ENCODE measurements at places on chromosomes 2 and 18.

DNA sequence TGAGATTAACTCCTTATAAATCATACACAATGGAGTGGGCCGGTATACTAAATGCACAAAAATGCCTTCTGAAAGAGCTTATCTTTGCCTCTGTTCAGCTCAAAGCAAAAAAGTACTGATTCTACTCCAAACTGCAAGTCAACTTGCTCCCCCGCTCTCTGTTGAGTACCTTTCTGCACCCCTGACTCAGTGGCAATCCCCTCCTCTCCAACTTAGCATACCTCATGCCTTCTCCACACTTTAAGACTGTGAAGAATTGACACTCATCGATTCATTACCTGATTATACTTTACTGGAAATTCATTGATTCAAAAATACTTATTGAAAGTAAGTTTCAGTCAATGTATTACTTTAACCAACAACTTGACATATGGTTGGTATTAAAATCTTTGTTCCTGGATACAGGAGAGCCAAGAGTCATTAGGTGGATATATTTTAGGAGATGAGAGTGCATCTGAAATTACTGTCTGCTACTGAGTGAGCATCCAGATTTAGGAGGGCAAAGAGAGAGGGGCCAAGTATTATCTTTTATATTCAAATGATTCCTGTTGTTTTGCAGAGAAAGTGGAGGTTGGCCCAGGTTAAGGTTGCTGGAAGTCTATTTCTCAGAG, 187.7 kb downstream of the ICOS start:
- DNase-seq, result no peak

DNA sequence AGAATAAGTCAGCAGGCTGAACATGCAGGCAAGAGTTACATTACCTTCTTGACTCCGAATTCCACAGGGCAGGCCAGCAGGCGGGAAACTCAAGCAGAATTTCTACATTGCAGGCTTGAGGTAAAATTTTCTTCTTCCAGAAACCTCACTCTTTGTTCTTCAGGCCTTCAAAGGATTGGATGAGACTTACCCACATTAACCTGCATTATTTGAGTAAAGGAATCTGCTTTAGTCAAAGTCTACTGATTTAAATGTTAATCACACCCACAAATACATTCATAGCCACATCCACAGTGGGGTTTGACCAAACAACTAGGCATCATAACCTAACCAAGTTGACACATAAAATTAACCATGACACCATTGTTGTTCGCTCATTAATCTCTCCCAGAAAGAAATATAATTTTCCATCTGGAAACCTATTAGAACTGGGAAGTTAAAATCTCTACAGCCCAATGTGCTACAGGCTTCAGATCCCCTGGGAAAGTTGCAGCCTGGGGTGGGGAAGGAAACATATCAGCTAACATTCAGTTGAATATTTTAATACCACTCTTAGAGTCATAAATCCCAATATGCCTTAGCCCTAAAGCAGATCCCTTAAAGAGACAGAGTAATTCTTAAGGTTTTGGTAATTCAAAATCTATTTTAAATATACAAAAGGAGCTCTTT, 468.2 kb upstream of the TNP1 start:
- no peak for DNase-seq

DNA sequence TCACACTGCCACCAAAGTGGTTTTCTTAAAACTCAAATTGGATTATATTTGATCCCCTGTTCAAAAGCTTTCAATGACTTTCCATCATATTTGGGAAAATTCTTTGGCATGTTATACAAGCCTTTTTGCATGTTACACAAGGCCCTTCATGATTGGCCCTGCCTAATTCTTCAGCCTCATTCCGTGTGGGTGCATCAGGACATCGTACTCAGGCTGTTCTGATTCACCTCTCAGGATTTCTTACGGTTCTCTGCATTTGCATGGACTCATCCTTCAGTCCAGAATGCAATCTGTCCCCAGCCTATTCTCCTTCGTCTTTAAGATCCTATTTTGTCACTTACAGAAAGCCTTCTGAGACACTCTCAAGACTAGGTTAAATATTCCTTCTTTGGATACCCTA, 107.8 kb downstream of the LYPD1 start:
- no peak for DNase-seq

DNA sequence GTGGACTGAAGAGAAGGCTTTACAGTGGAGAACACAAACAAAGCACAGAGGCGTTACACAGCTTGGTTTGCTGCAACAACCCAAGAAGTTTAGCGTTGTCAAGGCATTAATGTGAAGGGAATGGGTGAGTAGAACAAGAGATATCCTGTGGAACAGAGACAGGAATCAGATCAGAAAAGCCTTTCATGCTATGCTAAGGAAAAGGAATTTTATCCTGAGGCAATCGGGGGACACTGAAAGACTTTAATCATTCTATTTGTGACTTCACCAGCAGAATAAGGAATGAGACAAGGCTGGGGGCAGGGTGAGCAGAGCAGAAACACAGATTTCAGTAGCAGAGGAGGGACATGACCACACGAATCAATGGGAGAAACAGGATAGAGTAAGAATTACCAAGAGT, 600.7 kb downstream of the IRS1 start:
- DNase-seq, result no peak

GRCh38 chr2:69545477-69545932, 98.0 kb downstream of the AAK1 start:
- no peak for DNase-seq

GRCh38 chr2:178731300-178731699, 75.9 kb downstream of the TTN start:
- DNase-seq, result no peak

DNA sequence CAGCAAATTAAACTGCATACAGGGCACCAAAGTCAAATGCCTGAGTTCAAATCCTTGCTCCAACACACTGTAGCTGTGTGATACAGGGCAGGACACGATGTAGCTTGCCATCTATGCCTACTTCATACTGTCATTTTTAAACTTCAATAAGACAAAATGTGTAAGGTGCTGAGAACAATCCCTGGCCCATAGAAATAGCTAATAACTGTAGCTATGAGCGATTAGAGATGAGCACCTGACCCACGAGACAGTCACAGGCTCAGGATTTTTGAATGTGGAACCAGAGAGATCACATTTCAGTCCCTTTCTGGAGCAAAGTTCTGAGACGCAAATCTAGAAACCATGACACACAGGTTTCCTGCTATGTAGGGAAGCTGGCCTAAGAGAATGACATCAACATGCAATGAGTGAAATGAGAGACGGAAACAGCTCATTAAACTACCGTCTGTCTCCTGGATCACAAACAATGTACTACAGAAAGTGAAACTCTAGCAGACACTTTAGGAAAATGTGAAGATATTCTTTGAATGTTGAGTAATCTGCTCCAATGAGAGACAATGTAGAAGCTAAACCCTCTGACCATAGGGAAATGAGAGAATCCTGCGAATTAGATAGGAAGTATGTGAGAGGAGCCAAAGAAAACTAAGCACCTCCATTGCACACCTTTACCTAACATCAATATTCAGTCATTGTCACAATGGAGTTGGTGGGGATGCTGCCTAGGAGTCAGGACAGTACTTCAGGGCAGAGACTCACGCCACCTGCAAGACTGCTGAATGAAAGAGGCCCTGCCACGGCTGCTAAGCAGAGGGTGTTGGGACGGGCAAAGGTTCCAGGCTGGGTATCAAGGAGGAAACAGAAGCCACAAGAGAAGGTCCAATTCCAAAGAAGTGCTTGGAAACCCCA, 25.5 kb downstream of the B4GALT6 start:
- DNase-seq, result no peak

DNA sequence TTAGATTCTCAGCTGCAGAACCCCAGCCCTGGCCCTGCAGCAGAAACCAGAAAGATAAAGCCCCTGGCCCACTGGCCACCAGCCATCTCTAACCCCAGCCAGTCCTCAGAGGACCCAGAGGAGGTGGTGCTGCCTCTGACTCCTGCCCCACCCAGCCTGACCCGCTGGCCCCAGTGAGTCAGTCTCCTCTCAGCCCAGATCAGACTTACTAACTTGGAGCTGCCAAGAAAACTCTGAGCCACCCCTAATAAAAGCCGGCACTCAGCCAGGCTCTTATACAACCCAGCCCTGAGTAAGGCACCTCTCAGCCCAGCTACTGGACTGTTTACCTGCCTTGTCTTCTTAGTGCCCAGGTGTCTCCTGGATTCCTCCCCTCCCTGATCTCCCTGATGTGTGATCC, 2.0 kb downstream of the SLC14A2 start:
- DNase-seq, result no peak

DNA sequence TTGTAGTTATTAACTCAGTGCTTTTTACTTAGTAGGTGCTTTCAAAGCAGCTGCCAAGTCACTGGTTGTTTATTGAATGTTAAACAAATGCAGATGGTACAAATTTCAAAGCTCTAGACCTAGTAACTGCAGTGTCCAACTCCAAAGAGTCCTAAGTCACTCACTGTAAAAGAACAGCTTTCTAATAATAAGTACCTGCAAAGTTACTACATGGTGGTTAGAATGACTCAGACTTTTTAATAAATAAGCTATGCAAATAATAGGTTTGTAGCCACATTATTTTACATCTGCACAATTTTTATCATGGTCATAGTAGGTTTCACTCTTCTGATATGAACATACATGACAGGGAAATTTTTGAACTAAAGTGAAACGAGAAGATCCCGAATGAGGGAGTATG, 1620.4 kb upstream of the CELF4 start:
- no peak for DNase-seq

- DNase-seq, result peak; percentile 26
Measured at GRCh38 chr2:217622205-217623060, 380.4 kb downstream of the TNS1 start.

DNA sequence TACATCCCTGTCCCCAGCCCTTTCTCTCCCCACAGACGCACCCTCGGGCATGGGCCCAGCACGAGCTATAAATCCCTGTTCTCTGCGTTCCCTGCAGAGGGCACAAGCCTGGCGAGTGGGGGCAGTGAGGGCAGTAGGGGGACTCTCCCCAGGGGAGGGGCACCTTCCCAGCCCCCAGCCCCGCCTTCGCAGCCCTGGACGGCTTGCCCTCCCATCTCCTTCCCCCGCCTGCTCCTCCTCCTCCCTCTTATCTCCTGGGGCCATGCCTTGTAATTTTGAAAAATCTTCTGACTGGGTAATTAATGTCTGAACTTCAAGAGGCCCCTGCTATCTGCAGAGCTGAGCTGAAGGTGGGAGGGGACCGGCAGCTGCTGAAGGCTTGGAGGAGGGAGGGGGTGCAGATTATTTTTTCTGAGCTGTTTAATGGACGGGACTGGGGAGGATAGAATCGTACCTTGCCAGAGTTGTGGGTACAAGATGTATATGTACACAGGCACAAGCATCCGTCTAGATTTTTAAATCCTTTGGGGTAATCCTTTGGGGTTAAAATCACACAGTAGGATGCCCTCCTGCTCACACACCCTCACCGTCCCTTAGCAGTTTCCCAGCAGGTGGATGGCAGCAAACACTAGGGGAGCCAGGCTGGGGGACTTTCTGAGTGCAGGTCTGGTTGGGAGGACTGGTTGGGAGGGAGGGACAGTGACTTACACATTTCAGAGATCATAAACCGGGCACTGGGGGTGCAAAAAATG, 121.9 kb downstream of the SMAD7 start:
- DNase-seq, result no peak

DNA sequence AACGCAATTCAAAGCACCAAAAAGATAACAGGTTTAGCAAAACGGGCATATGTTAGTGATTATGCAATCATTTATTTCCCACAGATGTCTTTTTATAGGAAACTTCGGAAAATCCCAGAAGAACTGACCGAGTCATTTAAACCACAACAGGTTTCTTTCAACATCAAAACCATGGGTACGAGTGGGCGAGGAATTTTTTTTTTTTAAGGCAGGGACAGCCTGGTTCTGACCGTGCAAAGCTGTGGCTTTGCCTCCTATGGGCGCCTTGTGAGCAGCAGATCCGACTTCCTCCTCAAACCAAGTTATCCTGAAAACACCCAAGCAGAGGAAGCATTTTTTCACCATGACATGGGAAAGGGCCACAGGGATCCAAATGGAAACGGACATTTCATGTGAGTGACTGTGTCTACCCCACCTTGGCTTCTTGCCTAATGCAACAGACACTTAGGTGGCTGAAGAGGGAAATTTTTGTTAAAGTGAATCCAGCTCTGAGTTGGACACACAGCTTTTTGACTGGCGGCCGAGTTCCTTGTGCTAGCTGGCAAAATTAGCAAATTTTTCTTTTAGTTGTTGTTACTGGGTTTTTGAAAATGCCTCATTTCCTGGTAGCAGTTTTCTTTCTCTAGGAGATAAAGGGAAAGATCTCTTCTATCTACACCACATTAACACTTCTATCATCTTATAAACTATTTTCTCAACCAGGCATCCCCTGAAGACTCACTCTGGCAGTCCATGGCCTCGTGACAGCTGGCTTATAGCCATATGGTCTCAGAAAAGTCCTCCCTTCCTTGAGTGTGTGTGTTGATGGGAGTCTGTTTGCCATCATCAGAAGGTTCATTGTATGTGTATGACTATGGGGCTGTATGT, 487.4 kb upstream of the ZEB2 start:
- DNase-seq, result no peak

DNA sequence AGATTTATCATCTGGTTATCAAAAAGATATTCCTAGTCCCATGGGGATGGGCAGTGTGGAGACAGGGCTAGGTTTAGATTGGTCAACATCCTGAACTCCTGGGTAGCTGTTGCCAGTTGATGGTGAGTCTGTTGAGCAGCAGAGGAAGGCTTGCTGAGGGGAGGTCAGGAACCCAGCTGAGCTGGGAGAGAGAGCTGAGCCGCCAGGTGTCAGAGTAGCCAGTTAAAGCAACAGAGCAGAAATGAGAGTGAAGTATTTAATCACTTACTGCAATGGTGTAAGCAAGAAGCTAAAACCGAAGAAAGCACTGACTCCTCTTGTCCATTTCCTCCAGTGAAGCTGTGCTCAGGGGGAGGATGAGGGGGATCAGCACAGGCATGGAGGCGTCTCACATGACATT, 29.6 kb downstream of the SMYD1 start:
- no peak for DNase-seq

DNA sequence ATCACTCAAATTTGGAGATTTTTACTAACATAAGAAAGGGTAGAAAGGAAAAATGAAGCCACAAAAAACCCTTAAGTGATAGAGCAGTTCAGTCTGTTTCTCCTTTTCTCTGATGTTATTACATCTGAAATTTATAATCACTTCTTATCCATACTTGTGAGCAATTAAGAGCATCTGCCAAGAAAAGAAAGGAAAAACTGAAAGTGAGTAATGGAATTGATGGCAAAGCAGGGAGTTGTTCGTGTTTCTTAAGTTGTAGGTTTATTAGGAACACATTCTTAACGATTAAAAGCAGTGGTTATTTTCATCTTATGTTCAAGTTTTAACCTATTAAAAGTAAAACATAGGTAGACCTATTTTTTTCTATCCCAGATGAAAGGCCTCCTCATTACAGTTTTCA, 277.7 kb downstream of the RND3 start:
- DNase-seq, result no peak

GRCh38 chr2:159160954-159161353, 125.5 kb downstream of the WDSUB1 start:
- DNase-seq, result no peak

DNA sequence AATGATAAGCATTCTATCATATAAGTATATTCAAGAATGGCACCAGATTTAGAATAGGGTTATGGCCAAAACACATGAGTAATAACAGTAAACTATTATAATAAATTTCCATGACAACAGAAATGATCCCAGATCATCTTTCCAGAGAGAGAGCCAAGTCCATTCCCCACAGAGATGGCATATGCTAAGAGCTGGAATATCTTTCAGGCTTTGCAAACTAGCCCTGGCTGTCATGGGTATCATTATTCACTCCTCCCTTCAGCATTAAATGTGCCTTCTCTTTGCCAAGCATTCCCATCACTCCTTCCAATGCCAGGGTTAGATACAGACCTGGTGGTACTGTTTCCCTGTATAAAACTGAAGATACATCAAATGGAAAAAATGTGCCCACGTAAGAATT, 10.9 kb downstream of the FEZ2 start:
- no peak for DNase-seq

GRCh38 chr2:61993422-61994024, 88.0 kb downstream of the COMMD1 start:
- peak; percentile 48 for DNase-seq
